ENCODE measurements at places on chromosomes 7 and 10.

DNA sequence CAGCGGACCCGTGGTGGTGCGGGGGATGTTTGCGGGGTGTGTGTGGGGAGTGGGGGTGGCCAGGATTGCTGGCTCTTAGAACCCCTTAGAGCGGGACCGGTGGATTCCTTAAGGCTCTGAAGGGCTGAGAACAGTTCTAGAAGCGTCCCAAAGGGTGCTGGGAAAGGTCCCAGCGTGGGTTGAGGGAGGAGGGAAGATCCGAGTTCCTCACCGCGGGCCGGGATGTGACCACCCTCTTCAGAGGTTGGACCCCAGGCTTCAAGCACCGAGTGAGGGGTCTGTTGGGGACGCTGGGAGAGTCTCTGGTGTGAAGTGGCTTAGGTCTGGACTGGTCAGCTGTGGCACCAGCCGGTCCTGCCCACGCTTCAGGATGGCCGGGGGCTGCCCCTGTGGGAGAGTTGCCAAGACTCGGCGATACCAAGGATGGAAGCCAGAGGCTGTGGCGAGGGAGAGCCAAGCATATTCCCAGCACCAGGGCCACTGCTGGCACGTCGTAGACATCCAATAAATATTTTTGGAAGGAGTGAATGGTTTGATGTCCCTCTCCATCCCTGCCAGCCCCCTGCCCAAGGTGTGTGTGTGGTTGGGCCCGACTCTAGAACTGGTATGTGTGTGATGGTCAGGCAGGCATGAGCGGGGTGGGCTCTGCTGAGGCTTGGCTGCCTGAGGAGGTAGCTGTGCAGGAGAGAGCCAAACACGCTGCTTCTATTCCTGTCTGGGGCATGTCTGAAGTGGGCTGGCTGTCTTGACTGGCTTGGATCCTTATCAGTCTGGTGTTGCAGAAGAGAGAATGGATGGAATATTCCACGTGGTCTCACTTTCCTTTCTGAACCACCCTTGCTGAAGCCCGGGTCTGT is 19.2 kb downstream of the ZNF775 start:
- DNase-seq, result no peak

- DNase-seq, result no peak
Measured at GRCh38 chr7:74307738-74308505, 18.7 kb downstream of the CLIP2 start.

GRCh38 chr7:24820730-24821044 is 63.4 kb upstream of the GSDME start:
- no peak for DNase-seq

DNA sequence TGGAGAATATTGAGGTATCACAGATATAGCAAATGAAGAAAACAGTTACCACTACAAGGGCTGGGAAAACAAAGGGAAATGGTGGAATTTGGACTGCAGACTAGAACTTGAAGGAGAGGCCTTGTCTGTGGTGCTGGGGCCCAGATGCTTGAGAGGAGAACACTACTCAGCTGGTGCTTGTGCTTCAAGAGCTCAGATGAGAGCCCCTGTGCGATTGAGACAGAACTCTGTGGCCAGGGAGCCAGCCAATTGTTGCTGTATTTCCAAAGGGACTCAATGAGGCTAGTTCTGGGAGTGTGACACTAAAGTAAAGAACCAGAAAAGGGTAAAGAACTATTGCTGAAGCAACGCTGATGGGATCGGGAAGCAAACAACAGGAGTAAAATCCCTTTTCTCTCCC is 406.5 kb upstream of the SEMA3D start:
- DNase-seq, result no peak

DNA sequence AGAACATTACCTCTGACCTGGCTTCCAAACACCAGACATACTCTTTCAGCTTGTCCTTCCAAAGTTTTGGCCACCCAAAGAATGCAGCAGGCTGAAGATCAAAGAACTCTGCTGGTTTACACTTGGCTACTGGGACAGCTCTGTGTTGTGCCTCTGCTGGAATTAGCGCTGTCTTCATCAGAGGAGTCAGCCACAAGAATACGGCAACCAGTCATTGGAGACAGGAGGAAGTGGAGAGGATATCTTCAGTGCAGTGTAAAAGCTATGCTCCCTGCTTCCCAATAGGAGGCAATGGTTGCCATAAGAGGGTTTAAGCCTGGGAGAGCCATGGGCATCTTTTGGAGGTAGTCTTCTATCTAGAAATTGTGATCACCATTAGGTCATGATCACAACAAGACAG is 126.7 kb upstream of the WNT16 start:
- no peak for DNase-seq

GRCh38 chr7:23787272-23787671 is 77.3 kb downstream of the STK31 start:
- DNase-seq, result no peak

- DNase-seq, result no peak
Measured at GRCh38 chr7:29463504-29464158, 100.0 kb upstream of the PRR15 start.

- no peak for DNase-seq
Measured at GRCh38 chr10:114278140-114278883, 39.3 kb downstream of the VWA2 start.

DNA sequence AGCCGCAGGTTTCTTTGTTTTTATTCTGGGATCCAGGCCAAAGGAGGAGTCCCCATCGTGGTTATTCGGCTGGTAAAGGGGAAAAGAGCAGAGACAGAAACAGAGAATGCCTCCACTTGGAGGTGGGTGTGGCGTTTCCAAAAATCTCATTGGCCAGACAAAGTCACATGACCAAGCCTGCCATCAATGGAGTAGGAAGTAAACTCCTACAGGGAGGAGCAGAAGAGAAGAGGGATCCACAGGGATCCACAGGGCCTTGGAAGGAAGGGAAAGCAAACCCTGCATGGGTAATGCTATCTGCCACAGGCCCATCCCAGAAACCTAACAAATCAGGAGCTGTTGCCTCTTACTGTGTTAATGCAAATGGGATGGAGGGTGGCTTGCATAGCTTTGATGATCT is 425.7 kb upstream of the GALNT17 start:
- DNase-seq, result no peak

GRCh38 chr10:11189582-11190376 is 172.1 kb downstream of the CELF2 start:
- DNase-seq, result no peak

DNA sequence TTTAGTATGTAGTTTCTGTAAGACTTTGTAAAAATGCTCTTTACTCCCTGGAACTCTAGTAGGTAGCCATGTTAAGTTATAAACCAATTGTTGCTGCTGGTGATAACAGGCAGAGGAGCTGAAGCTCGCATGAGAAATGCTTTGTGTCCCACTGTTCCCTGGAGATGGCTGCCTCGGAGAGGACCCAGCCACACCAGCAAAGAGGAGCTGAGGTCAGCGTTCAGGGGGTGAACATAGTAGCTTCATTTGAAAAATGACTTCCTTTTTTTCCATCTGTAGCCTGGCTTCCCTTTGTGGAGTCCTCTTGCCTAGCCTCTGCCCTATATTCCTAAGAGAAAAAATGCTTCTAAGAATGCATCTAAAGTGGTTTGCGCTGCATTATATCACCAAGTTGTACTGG is 20.3 kb downstream of the CELF2 start:
- DNase-seq, result no peak

GRCh38 chr7:26356229-26356628 is 64.6 kb downstream of the SNX10 start:
- DNase-seq, result no peak

Measured in activated CD4-positive, alpha-beta T cell treated with anti-CD3 and anti-CD28 coated beads, Interleukin-2, amount 50 U/mL, for 48 hours (primary cell).